ENCODE measurements at places on chromosomes 7 and 10. TPM values are rescaled to one million over a fixed set of nuclear protein-coding genes. Genes with fewer than 3 reads are reported as not detected.

Gene HOXA7
- 29.5 TPM for polyA plus RNA-seq

Gene EMX2
- polyA plus RNA-seq: 158 TPM

Gene LIPF
- polyA plus RNA-seq: 0.14 TPM

Gene TET1
- 11.9 TPM for polyA plus RNA-seq

Gene DRGX
- polyA plus RNA-seq: 0.15 TPM

Gene FAM241B
- 9.6 TPM for polyA plus RNA-seq

GRCh38 chr10:95655571-95656290 lies 780 bp downstream of the ALDH18A1 start:
- no peak for DNase-seq

GRCh38 chr10:50404021-50404773 lies 152.9 kb upstream of the ASAH2 start:
- no peak for DNase-seq

GRCh38 chr10:49457686-49458085 lies 61.8 kb upstream of the DRGX start:
- no peak for DNase-seq

DNA sequence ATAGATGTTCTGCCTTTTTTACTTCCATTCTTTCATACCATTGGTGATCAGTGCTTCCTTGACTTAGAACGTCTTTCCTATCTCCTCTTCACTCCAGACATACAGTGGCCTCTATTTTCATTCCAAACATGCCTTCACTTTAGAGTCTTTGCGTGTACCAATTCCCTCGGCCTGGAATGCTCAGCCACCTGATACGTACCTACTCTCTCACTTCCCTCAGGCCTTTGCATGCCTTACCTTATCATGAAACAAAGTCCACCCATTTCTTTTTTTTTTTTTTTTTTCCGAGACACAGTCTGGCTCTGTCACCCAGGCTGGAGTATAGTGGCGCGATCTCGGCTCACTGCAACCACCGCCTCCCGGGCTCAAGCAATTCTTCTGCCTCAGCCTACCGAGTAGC lies 2.2 kb upstream of the CCNJ start:
- DNase-seq: no peak

DNA sequence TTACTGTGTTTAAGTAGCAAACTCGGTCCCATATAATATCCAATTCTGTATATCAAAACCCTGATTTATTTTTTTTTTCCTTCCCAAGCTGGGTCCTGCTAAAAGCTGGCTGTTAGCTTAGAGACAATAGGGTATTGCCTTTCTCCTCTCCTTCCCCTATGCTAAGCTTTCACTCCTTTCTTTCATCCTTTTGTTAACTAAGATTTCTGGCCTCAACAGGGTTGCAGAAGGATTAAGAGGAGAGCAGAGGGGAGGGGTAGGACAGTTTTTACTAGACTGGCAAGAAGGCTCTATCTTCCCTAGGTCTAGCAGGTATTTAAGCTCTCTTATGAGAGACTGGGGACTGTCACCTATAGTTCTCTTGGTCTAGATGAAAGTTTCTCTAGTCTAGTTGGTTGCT lies 229.2 kb downstream of the KCND2 start:
- no peak for DNase-seq

DNA sequence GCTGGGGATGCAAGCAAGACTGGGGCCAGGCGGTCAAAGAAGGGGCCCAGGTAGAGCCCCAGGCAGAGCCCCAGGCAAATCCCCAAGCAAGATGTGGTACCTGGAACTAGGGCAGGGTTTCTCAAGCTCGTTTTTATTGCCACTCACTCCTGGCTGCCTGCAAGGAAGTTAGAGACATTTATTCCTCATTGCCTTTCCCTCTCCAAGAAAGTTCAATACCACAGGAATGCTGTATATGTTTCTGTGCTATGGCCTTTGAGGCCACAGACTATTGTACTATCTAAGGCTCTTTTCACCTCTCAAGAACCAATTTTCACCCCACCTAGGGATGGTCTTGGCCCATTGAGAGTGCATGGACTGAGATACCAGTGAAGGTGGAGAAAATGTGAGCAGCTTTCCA lies 71.3 kb downstream of the TACC2 start:
- DNase-seq: no peak

DNA sequence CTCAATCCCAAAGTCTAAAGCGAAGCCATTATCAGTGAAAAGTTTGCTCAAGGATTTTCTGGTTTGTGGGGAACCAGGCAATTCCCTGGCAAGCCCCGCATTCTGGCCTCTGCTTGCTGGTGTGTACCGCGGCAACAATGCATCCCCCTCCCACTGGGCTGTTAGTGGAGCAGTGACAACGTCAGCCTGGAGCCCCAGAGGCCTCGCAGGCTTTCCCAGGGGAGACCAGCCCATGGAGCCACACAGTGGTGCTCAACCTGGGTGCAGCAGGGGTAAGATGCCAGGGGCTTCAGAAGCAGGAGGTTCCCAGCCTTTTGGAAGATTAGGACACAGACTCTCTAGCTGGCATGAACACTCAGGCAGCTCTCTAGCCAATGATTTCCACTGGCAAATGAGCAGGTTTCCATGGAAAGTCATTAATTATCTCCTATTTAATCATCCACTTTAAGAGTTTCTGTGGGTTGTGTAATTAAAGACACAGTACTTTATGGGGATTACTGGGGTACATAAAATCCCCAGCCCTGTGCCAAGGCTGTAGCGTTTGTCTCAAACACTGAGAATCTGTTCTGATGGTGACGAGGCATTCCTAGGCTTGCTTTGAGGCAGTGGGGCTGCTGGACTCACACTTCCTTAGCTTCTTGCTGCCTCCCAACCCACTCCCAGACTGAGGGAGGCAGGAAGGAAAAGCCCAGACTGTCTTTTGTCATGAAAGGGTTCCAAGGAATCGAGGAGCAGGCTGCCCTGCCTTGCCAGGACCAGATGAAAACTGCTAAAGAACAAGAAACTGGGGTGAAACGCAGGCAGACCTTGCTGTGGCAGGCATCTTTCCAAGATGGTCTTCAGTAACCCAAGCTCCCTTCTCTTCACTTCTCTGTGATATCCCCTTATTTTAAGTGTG lies 411.9 kb upstream of the SHH start:
- DNase-seq: no peak

GRCh38 chr7:35467456-35467978 lies 213.6 kb upstream of the TBX20 start:
- DNase-seq: no peak

GRCh38 chr7:4681886-4682620 lies at the start of gene FOXK1:
Gene FOXK1, plus strand, starts transcription at chr7:4682295. Its CDS starts 14 bp downstream, at chr7:4682309.
- no peak for DNase-seq

DNA sequence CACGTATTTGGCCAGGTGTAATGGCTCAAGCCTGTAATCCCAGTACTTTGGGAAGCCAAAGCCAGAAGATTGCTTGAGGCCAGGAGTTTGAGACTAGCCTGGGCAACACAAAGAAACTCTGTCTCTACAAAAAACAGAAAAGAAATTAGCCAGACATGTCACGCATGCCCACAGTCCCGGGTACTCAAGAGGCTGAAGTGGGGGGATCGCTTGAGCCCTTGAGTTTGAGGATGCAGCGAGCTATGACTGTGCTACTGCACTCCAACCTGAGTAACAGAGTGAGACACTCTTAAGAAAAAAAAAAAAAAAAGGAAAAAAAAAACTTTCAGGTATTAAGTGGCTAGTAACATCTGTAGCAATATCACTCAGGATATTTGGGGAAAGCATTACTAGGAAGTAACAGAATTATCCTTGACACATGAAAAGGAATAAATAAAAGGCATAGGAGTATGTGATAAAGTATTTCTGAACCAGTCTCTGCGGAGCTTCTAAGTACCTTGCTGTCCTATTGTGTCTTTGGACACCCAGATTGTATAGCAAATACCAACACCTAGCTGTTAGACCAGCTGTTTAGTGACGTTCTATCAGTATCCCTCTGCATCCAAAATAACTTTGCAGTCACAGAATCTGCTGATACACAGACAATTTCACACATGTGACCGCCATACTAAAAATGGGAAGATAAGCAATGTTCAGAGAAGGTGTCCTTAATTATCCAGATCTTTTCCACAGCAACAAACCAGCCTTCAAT lies 74.4 kb downstream of the CYTH3 start:
- DNase-seq: no peak

DNA sequence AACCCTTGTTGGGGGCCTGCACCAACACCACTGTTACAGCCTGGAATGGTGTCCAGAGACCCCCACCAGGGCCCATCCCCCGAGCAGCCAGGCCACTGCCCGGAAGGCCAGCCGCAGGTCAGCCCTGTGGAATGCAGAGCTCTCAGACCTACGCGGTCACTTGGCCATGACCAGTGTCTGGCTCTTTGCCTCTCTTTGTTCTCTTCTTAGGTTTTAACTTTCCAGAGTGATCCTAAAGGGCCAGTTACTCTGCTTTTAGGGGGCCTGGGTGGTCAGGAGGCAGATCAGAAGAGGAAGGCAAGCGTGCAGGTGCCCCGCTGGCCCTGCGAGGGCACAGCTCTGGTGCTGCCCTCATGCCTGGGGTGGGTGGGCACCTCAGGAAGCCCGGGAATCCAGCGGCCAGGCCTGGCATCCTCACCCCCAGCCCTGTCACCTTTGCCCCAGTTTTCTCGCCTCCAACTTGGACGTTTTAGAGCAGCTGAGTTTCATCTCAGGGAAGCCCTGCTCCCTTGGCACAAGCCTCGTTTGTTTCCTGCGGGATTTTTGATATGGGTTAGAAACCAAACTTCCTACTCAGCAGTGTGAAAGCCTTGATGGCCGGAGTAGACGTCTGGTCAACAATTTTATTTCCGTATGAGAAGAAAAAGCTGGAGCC lies 62.5 kb upstream of the CHST15 start:
- no peak for DNase-seq

DNA sequence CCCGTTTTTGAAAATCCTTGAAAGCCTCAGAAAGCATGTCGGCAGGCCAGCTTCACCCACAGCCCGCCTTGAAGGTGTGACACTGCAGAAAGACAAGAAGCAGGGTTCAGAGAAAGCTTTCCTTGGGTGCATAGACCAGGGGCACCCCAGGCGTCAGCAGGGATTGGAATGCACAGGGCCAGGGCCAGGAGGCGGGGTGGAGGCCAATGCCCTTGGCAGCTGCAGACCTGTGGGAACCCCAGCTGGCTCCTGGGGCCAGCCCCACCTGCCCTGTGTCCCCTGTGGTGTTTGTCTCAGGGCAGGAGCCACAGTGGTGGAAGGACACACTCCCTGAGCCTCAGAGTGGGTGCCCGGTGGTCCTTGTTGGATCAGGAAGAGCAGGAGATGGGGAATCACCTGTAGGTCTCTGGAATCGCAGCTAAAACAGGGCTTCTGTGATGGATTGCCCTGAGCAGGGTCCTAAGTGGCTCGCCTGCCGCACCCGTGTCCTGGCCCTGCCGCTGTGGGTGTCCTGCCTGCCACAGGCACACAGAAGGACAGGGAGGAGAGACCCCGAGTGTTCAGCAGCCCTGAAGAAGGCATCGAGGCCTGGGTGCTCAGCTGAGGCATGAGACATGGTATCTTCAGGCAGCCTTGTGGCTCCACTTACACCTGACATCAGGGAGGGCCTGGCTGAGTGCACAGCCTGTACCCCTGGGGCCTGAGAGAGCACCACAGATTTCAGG lies 32.5 kb downstream of the ANXA8 start:
- DNase-seq: no peak

DNA sequence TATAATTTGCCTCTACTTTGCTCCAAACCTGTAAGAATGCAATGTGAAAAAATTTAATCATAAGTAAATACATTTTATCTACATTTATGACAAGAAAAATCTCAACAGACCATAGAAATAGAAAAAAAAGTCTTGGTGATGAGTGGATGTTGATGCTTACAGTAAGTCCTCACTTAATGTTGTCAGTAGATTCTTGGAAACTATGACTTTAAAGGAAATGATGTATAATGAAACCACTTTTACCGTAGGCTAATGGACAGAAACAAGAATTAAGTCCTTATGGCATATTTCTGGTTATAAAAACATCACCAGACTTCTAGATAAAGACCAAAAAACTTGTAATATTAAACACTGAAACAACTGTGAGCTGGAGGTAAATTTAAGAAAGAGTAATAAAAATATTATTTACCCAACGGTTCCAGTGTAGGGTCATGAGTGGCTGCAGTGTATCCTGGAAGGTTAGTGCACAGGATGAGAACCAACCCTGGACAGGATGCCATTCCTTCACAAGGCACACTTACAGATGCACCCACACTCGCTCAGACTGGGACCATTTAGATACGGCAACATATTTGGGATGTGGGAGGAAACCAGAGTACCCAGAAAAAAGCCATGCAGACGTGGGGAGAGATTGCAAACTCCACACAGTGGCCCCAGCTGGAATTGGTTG lies 76.3 kb downstream of the GLCCI1 start:
- no peak for DNase-seq

GRCh38 chr10:104002911-104003310 lies 36.0 kb downstream of the SLK start:
- DNase-seq: no peak

DNA sequence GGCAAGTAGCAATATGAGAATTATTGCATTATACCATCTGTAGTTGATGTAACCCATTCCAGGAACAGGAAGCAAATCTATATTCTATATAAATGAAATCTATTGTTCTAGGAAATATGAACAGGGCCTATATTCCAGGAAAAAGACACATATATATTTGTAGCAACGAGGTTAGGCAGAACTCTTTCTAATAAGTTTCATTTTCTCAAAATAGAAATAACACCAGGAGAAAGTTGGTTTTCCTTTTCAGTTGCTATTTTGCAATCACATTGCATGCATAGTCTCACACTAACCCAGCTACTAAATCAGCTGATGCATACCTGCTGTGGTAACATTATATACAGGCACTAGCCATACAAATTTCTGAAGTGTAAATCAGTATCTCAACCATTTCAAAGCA lies 6.2 kb upstream of the IFIT2 start:
- no peak for DNase-seq

- DNase-seq: no peak
These were observed 286.6 kb downstream of the SEMA3D start for GRCh38 chr7:84900215-84900614.

GRCh38 chr10:73159038-73159648 lies 8.7 kb downstream of the ECD start:
- no peak for DNase-seq

DNA sequence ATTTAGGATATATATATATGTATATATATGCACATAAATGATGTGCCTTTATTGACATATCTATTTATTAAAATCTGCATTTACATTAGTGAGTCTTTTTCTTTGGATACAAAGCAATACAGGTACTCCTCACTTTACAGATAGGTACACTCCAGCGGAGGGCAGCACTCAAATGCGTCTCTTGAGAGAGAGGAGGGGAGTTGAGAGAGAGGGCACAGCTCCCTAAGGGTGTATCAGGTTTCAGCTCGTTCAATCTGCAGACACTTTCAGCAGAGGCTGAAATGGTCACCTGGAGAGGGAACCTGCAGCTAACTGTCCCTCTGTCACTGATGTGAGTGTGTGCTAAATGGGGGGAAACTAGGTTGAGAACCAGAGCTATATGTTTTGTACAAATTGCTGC lies 21.5 kb downstream of the C10orf53 start:
- no peak for DNase-seq

All from left renal pelvis (tissue), 4 donors.